ENCODE measurements at places on chromosomes 11 and 22. TPM values are rescaled to one million over a fixed set of nuclear protein-coding genes. Genes with fewer than 3 reads are reported as not detected.

The CXCR5 gene
- polyA plus RNA-seq: not detected

The CHRDL2 gene
- polyA plus RNA-seq: not detected

The NPAS4 gene
- polyA plus RNA-seq: 1.5 TPM

The SLC25A45 gene
- 4.5 TPM for polyA plus RNA-seq

The GRIA4 gene
- polyA plus RNA-seq: 20.8 TPM

The MIAT gene
- polyA plus RNA-seq: 0.11 TPM

The KIRREL3 gene
- 0.89 TPM for polyA plus RNA-seq

The PKNOX2 gene
- polyA plus RNA-seq: 2.1 TPM

The CYTH4 gene
- polyA plus RNA-seq: not detected

The TSPAN18 gene
- polyA plus RNA-seq: 122 TPM

The CARD18 gene
- polyA plus RNA-seq: 0.50 TPM

The CDC42BPG gene
- polyA plus RNA-seq: 2.2 TPM

GRCh38 chr11:6653097-6653496 lies 2.5 kb downstream of the DCHS1 start:
- no peak for DNase-seq
- H3K27me3 ChIP-seq: no peaks in the 10 kb centered on the region
- no peak overlapping the region for H3K4me3 ChIP-seq

- no peak for DNase-seq
- no peak overlapping the region for H3K4me3 ChIP-seq
- no peaks in the 10 kb centered on the region for H3K36me3 ChIP-seq
- H3K27me3 ChIP-seq: no peaks in the 10 kb centered on the region
- no peak overlapping the region for H3K27ac ChIP-seq
- no peaks in the 10 kb centered on the region for H3K4me1 ChIP-seq
These were observed 257.1 kb downstream of the BUD13 start for GRCh38 chr11:116515664-116516184.

- H3K27me3 ChIP-seq: peaks cover 9% of the 10 kb centered on the region
- no peaks in the 10 kb centered on the region for H3K4me1 ChIP-seq
- no peak for DNase-seq
- H3K4me3 ChIP-seq: no peak overlapping the region
- H3K27ac ChIP-seq: no peak overlapping the region
These were observed 96.6 kb upstream of the KCNA4 start for GRCh38 chr11:30113326-30113898.

GRCh38 chr11:7448201-7448600 lies 37.1 kb upstream of the OLFML1 start:
- no peaks in the 10 kb centered on the region for H3K27me3 ChIP-seq
- no peaks in the 10 kb centered on the region for H3K36me3 ChIP-seq
- H3K27ac ChIP-seq: no peak overlapping the region
- peaks cover 9% of the 10 kb centered on the region for H3K4me1 ChIP-seq
- peak; percentile 30 for DNase-seq

- DNase-seq: no peak
- peaks cover 51% of the 10 kb centered on the region for H3K4me1 ChIP-seq
- peak overlapping the region; percentile 76 for H3K4me3 ChIP-seq
- peak overlapping the region; percentile 61 for H3K27ac ChIP-seq
These were observed 2.9 kb downstream of the SC5D start for GRCh38 chr11:121295246-121296029.

DNA sequence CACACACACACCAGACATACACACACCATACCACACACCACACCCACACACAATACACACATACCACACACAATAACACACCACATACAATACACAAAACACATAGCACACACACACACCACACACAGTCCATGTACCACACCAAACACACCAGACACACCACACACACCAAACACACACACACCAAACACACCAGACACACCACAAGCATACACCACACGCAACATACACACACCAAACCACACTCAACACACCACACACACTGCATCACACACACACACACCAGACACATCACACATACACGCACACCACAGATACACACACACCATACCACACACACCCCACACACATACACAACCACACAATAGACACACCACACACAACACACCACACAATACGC lies 54.8 kb downstream of the IGSF9B start:
- no peak overlapping the region for H3K27ac ChIP-seq
- DNase-seq: no peak
- H3K36me3 ChIP-seq: no peaks in the 10 kb centered on the region
- H3K4me1 ChIP-seq: no peaks in the 10 kb centered on the region
- H3K27me3 ChIP-seq: no peaks in the 10 kb centered on the region

- no peaks in the 10 kb centered on the region for H3K4me1 ChIP-seq
- H3K27ac ChIP-seq: no peak overlapping the region
- H3K4me3 ChIP-seq: no peak overlapping the region
These were observed 7.7 kb upstream of the QSER1 start for GRCh38 chr11:32884770-32885384.

DNA sequence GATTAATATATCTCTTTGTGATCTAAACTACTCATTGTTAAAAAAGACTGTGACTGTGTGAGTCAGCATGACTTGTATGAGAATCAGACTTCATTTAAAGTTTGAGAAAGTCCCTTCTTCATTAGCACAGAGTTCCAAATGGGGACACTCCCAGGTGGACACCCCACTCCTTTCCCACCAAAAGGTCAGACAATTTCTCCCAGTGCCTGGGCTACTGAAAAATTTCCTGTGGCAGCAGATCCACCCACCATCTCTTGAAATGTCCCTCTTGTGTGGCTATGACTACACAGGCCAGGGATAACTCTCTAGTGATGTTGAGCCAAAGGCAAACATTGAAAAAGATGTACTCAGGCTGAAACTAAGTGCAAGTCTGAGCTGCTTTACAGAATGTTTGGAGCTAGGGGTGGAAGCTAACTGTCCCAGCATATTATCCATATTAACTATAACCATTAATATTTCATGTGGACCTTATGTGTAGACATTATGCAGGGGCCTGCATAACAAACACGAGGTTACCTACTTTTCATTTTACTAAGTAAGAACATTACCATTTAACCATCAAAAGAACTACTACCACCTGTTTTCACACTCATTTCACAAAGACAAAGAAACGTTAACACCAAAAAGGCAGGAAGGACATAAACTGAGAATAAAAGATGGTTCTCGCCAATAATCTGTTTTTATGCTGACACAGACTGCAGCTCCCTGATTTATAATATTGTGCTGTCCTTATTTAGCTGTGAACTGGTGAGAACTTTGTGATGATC lies 44.8 kb downstream of the MMP20 start:
- DNase-seq: no peak
- no peaks in the 10 kb centered on the region for H3K27me3 ChIP-seq
- no peak overlapping the region for H3K27ac ChIP-seq
- H3K4me1 ChIP-seq: no peaks in the 10 kb centered on the region
- no peaks in the 10 kb centered on the region for H3K36me3 ChIP-seq
- no peak overlapping the region for H3K4me3 ChIP-seq

GRCh38 chr11:120830085-120830620 lies 193.7 kb upstream of the TBCEL start:
- H3K36me3 ChIP-seq: no peaks in the 10 kb centered on the region
- H3K27ac ChIP-seq: no peak overlapping the region
- no peak overlapping the region for H3K4me3 ChIP-seq
- no peak for DNase-seq

DNA sequence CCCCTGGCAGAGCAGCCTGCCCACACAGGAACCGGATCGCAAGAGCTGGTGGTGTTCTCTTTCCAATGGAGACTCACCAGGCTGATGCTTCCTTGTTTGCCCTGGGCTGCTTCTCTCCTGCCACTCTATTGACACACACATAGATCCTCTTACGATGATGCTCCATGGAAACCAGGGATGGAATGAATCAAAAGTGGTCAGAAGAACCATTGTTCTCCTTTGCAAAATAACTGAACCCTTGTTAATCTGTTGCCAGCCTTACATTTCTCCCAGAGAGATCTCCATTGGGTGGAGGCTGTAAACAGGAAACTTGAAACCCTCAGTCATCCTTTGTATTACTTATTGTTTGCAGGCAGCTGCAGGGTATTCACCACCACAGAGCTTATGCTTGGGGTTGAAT lies 24.6 kb upstream of the LDLRAD3 start:
- H3K27ac ChIP-seq: no peak overlapping the region
- H3K36me3 ChIP-seq: no peaks in the 10 kb centered on the region
- no peaks in the 10 kb centered on the region for H3K27me3 ChIP-seq
- no peak overlapping the region for H3K4me3 ChIP-seq
- DNase-seq: no peak
- no peaks in the 10 kb centered on the region for H3K4me1 ChIP-seq

DNA sequence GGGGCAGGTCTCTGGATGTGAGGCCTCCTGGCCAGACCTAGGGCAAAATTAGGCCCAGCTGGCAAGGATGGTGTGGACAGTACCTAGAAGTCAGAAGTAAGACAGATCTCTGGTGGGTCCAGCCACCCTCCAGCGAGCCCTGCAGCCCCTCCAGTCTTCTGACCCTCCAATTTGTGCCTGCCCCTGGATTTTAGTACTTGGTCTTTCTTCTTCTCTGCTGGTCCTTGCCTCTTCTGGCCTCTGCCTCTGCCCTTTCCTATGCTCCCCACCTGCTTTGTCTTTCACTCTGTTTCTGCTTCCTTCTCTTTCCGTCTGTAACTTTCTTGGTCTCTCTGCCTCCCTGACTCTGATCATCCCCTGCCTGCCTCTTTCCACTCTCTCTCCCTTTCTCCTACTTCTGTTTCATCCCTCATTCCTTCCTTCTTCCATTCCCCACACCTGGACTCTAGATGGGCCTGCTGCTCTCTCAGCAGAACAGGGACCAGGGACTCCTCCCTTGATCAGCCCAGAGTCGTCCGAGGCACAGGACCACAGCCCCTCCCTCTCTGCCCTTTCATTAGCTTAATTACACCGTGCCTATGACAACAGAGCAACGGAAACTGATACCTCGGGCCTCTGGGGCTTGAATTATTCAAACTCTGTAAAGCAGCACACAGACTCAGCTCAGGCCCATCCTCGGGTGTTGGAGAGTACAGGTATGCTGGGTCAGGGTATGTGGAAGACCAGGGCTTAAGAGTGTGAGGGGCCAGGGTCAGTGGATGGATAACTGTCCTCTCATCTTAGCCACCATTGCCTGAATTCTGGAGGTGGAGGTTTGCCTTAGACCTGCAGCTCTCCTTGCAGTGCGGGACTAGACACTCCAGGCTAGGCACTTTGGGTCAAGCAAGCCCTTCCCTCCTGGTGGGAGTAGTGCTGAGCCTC lies at the start of gene CHRNA10:
Gene CHRNA10, minus strand, starts transcription at position 51 of the 921 bp plus-strand sequence. CDS start 72 bp downstream, outside the sequence.
- DNase-seq: peak; percentile 2
- peaks cover 29% of the 10 kb centered on the region for H3K36me3 ChIP-seq
- peaks cover 9% of the 10 kb centered on the region for H3K4me1 ChIP-seq
- H3K27ac ChIP-seq: peak within 1 kb of the TSS; percentile 68
- H3K27me3 ChIP-seq: no peaks in the 10 kb centered on the region

DNA sequence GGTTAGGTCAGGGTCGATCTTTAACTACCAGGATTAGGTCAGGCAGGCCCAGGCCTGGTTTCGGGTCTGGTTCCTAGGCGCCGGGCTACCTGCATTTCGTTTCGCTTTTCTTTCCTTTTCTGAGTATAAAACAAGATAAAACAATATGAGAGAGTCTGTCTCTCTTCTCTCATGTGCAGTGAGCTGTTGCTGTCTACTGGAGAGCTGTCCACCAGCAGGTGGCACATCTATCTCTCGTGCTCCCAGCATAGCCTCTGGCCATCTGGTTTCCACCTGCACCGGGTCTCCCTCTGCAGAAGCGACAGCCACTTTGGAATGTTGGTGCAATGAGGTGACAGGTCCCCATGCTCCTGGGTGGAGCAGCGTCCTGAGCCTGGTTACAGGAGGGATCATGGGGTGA lies 27.6 kb downstream of the RIBC2 start:
- H3K27ac ChIP-seq: no peak overlapping the region
- H3K36me3 ChIP-seq: no peaks in the 10 kb centered on the region
- no peak overlapping the region for H3K4me3 ChIP-seq
- no peaks in the 10 kb centered on the region for H3K27me3 ChIP-seq

DNA sequence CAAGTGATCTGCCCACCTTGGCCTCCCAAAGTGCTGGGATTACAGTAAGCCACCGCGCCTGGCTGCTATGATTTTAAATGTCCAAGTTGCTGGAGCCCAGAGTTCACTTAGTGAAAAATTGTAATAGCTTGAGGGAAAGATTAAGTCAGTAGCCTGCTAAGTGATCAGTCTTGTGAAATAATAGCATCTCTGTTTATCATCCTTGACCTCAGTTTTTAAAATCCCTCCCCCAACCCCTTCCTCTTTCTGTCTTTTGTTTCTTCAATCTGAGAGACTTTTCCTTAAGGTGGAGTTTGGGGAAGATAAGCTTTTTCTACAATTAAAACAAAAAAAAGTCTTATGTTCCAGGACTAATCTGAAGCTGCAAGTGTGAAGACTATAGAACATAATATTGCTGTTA lies 6.4 kb downstream of the HIPK3 start:
- peak; percentile 20 for DNase-seq
- no peaks in the 10 kb centered on the region for H3K36me3 ChIP-seq
- no peaks in the 10 kb centered on the region for H3K27me3 ChIP-seq
- H3K27ac ChIP-seq: peak overlapping the region; percentile 75

DNA sequence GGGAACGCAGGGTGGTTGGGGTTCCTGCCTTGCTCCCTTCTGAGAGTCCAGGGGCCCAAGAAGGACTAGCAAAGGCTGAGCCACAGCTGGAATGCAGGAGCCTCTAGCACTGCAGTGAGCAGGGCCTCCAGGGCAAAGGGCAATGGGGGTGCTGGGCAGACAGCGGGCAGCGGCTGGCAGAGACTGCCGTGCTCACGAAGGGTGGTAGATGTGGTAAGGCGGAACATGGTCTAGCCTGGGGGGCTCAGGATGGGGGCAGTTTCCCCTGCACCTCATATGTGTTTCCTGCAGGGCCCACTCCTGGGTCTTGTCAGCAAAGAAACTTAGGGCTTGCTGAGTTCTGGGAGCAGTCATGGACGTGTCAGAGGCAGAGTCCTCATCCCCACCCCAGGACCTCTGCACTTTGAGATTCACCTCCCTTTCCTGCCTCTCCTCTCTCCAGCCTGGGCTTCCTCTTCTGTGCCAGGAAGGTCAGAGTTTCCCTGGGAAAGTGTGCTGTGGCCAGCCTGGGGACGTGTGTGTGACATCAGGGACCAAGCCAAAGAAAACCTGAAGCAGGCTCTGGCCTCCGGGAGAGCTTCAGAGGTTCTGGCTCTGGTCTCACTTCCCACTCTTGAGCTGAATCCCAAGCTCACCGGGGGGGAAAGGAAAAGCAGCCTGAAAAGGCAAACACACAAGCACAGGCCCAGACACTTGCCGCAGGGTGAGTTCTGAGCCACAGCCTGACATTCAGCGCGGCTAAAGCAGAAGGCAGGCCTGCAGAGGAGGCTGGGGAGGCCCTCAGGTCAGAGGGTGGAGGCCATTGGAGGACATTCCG lies 4.4 kb downstream of the MOGAT2 start:
- DNase-seq: no peak
- no peak overlapping the region for H3K4me3 ChIP-seq
- H3K27ac ChIP-seq: no peak overlapping the region

- peaks cover 2% of the 10 kb centered on the region for H3K4me1 ChIP-seq
- peaks cover 81% of the 10 kb centered on the region for H3K27me3 ChIP-seq
- no peaks in the 10 kb centered on the region for H3K36me3 ChIP-seq
- no peak overlapping the region for H3K4me3 ChIP-seq
These were observed 11.8 kb downstream of the TBX1 start for GRCh38 chr22:19772422-19772672.

- H3K27ac ChIP-seq: peak overlapping the region; percentile 78
- peaks cover 10% of the 10 kb centered on the region for H3K4me1 ChIP-seq
- no peak overlapping the region for H3K4me3 ChIP-seq
- peak; percentile 55 for DNase-seq
- H3K27me3 ChIP-seq: no peaks in the 10 kb centered on the region
- H3K36me3 ChIP-seq: peaks cover 26% of the 10 kb centered on the region
These were observed 32.4 kb downstream of the MCAM start for GRCh38 chr11:119284344-119285157.

GRCh38 chr22:44776605-44777363 lies 24.4 kb downstream of the ARHGAP8 start:
- H3K27ac ChIP-seq: no peak overlapping the region
- no peaks in the 10 kb centered on the region for H3K4me1 ChIP-seq
- H3K4me3 ChIP-seq: no peak overlapping the region
- no peaks in the 10 kb centered on the region for H3K36me3 ChIP-seq
- no peak for DNase-seq
